ENCODE measurements at places on chromosomes 1 and 21.

GRCh38 chr1:41448821-41449220 lies 35.7 kb downstream of the EDN2 start:
- DNase-seq, result no peak

GRCh38 chr1:73781251-73781650 lies 416.7 kb downstream of the LRRIQ3 start:
- DNase-seq, result no peak

DNA sequence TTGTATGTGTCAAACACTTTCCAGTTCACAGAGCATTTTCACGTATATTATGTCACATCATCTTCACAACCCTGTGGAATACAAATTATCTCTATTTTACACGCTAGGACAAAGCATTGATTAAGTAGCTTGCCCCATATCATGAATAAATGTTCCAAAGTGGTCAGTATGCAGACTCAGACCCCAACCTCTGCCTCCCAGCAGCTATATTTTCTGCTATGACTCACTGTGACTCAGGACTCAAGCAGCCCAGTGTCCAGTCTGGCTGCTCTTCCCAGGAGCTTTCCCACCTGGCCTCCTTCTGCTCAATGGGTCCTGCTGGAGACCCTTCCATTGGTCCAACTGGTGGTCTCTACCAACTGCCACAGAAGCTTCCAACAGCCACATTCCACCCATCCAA lies 56.0 kb upstream of the RAP1A start:
- no peak for DNase-seq

GRCh38 chr1:165313903-165314302 lies 42.6 kb downstream of the LMX1A start:
- no peak for DNase-seq

- DNase-seq, result no peak
Observed at GRCh38 chr1:191707288-191707687, 451.0 kb upstream of the RGS18 start.

DNA sequence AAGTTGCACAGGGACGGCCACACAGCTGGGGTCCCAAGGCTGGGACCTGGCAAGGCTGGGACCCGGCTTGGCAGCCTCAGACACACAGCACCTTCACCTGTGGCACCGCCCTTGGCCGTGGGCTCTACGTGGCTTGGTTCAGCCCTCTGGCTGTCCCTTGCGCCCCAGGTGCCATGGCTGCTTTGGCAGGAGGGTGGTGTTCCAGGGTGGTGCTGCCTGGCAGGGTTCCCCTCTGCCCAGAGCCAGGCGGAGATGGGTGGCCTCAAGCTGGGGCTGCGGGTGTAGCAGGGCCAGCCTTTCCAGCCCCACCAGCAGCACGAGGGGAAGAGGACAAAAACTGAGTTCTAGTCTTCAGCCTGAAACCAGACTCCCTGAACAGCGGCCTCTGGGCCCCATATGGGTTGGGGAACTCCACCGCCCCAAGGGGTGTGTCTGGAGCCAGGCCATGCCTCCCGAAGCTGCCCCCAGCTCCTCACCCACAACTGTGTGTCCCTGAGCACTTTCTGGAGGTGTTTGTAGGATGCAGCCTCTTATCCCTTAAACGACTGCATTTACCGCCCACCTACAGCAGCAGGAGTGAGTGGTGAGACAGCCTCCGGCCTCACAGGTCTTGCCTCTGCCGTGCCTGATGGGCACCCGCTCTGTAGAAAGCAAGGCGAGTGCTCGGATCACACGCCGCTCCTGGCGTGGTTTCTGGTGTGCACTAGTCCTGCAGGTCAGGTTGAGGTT lies 92.3 kb downstream of the PDE9A start:
- no peak for DNase-seq

DNA sequence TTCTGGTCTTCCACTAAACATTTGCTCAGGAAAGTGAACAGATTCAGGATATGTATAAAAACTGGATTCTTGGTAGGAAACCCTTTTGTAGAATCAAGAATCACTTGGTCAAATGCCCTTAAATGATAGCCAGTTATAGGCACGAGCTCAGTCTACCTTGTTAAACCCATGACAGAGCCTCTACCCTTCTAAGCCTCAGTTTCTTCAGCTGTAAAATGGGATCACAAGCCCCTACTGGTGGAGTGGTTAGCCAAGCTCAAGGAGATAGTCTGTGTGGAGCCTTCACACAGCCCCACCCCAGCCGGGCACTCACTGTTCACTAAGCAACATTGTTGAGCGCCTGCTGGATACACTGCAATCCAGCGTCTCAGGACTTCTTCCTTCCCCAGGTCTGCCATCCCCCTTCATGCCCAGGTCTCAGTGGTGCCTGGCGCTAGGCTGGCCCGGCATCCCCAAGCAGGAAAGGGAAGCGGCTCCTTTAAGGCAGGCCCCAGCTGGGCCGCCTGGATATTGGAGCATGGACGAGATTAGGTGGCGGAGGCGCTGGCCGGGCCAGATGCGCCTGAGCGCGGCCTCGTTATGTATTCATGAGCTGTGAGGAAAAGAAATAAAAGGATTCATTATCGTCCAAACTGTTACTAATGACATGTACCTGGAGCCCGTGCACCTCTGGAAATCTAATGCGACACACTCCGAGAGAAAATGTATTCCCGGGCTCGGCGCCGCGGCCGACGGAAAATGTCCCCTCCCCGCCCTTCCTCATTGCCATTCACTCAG lies 75.6 kb downstream of the TAS1R2 start:
- DNase-seq, result no peak

DNA sequence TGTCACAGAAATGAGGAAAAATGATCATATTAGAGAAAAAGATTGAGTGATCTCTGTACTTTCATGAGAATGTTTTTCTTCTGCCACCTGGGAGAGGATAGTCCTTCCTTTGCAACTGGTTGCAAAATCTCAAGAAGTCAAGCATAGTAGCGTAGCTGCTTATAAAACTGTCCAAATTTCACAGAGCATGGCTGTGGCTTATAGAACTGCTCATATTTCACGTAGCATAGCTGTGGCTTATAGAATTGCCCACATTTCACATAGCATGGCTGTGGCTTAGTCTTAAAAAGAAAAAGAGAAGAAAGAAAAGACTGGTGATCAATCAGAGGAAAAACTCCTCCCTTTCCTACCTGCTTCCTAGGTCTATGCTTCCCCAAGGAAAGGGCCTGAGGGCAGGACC lies 329.5 kb downstream of the SIPA1L2 start:
- no peak for DNase-seq

- no peak for DNase-seq
Observed at GRCh38 chr1:82057011-82057410, 256.3 kb downstream of the ADGRL2 start.

- no peak for DNase-seq
Observed at GRCh38 chr1:59295618-59296017, 1.3 kb upstream of the FGGY start.

- no peak for DNase-seq
Observed at GRCh38 chr1:199042193-199042592, 403.4 kb downstream of the PTPRC start.

DNA sequence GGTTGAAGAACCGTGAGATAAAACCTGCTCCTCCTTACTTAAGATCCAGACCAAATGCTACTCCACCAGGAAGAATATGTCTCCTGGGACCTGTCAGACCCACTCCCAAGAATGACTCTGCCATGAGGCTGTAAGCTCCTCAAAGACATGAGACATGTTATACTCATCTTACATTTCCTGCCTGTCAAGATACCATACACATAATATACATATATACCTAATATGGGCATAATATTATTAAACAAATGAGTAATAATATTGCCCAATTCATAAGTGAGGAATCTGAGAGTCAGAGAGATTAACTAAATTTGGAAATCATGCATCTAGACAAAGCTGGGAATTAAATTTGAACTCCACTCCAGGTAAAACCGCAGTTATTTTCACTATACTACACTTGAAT lies 634.9 kb downstream of the LMO4 start:
- no peak for DNase-seq

- no peak for DNase-seq
Observed at GRCh38 chr1:177190308-177190970, 19.7 kb downstream of the BRINP2 start.

GRCh38 chr1:31112266-31112935 lies 46.9 kb upstream of the PUM1 start:
- no peak for DNase-seq

DNA sequence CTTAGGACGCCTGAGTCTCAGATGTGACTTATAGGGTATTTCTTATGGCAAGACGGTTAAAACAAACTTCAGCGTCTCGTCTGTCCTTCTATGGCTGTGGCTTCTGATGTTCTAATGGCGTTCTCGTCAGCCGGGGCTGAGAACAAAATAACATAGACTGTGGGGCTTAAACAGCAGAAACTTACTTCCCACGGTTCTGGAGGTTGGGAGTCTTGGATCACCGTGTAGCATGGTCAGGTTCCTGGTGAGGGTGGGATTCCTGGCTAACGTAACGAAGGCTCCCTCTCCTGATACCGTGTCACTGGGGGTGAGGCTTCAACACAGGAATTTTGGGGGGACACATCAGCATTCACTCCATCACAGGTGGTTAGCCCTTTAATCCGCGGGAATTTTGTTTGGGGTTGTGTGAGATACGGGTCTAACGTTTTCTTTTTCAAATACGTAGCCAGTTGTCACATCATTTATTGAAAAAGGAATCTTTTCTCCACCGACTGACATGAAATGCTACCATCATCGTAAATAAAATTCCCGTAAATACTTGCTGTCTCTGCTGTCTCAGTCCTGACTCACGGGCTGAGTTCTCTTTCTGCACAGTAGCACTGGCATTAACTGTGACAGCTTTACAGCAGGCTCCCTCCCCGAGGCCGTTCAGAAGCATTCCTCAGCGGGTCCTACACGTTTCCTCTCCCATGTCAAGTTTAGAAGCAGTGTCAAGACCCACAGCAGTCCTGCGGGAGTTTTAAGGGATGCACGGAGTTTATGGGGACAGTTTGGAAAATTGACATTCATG lies 8.1 kb upstream of the POFUT2 start:
- DNase-seq, result peak; percentile 47

GRCh38 chr1:246117066-246117791 lies 389.9 kb downstream of the SMYD3 start:
- no peak for DNase-seq

- no peak for DNase-seq
Observed at GRCh38 chr21:31403596-31404333, 59.7 kb upstream of the TIAM1 start.

GRCh38 chr1:147052677-147053076 lies 114.6 kb downstream of the NBPF12 start:
- DNase-seq, result no peak

DNA sequence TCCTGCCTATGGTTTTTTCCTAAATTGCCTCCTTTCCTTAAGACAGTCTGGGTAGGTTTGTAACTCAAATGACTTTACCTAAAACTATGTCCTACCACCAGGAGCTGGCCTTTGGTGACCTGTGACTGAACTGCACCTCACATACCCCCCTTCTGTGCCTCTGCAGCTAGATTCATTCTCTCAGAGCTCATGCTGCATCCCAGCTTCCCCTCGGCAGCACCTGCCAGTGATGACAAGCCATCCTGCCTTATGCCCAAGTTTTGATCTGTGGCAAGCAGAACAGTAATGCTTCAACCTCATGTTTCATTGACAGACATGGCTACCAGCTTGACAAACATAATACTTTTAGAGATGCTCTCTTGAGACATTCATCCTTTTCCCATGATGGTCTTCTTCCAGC lies 141.9 kb downstream of the TSEN15 start:
- no peak for DNase-seq

DNA sequence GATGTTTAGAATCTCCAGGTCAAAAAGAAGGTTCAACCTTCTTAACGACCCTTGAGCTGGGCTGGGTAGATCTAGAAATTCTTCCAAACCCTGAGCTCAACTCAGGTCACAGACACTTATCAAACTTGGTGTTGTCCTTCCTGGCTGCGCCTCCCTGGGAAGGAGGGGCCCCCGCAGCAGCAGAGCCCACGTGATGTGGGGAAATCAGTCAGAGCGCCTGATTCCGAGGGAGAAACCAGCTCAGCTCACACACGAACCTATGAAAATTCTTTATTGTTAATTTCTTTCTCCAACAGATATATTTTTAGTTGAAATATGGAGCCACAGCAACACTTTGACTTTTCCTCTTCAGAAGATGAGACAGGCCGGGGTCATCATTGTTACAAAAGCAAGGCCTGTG lies 24.3 kb upstream of the CLSTN1 start:
- DNase-seq, result no peak

- no peak for DNase-seq
Observed at GRCh38 chr1:87263785-87264184, 64.9 kb upstream of the LMO4 start.

GRCh38 chr1:158371188-158371953 lies 17.7 kb downstream of the CD1E start:
- no peak for DNase-seq

GRCh38 chr1:108208724-108209446 lies 8.7 kb upstream of the SLC25A24 start:
- DNase-seq, result no peak

DNA sequence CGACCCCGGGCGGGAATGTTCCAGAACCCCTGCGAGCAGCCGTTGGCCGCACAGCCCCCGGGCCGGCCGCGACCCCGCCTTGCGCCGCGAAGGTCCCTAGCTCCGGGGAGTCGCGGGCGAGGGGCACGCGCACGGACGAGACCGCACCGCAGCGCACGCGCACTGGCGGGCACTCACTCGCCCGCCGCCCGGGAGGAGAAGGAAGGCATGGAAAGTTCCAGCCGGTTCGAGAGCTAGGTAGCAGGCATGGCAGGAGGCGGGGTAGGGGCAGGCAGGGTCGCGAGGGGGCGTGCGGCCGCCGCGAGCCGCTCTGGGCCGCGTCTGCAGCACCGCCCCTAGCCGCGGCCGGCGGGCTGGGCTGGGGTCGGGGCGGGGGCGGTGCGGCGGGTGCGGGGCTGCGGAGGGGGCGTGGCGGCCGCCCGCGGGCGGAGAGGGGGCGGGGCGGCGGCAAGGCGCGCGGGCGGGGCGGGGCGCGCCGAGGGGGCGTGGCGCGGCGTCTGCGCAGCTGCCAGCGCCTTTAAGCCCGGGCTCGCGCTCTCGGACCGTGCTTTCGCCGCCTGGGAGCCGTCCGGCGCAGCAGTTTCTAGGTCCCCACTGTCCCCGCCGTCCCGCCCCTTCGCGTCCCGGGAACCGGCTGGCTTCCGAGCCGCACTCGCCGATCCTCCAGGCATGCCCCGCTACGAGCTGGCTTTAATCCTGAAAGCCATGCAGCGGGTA lies at the start of the genes MRPS6 and SLC5A3:
MRPS6 (plus strand) TSS at position 547 of the 717 bp plus-strand sequence; CDS start at position 670, 123 bp downstream.
SLC5A3 (plus strand) TSS at position 547 of the 717 bp plus-strand sequence. CDS start 21,621 bp downstream, outside the sequence.
- peak; percentile 80 for DNase-seq

DNA sequence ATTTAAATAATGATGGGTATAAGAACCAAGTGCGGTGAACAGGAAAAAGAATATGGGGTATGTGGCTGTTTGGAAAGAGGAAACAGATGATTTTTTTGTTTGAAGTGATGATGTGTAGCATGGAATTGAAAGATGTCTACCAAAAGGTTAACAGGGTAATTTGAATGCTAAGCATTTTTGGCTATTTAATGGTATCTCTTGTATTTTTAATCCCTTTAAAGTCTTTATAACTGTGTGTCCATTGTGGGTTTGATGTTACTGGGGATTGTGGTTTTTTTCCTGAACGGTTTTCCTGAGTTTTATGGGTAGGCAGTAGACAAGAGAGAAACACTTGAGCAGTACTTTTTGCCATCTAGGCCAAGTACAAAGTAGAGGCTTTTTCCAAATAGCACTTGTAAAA lies 63.2 kb downstream of the PRDM2 start:
- no peak for DNase-seq
